ENCODE measurements at places on chromosomes 7 and 10. TPM values are rescaled to one million over a fixed set of nuclear protein-coding genes. Genes with fewer than 3 reads are reported as not detected.

The NUB1 gene
- 52.8 TPM for total RNA-seq

The TMEM130 gene
- not detected for total RNA-seq

The MSS51 gene
- 0.40 TPM for total RNA-seq

The MSMB gene
- total RNA-seq, result not detected

The GNAT3 gene
- total RNA-seq, result not detected

The CDK6 gene
- 28.9 TPM for total RNA-seq

The CCDC6 gene
- 18.3 TPM for total RNA-seq

The THSD7A gene
- 4.0 TPM for total RNA-seq

The EEF1AKMT2 gene
- 12.9 TPM for total RNA-seq

The SPDYE6 gene
- 0.07 TPM for total RNA-seq

The MMD2 gene
- not detected for total RNA-seq

The FAM24B gene
- 11.1 TPM for total RNA-seq

Data from mammary microvascular endothelial cell (primary cell).